Stimulated activated CD4-positive, alpha-beta T cell treated with anti-CD3 and anti-CD28 coated beads, Interleukin-1b, Interleukin-23, amount 100 ng/mL, for 1 hour (primary cell): ENCODE measurements at places on chromosomes 11 and 22.
A peak's percentile ranks its signal among the peaks of the same experiment; 100 is the strongest.

DNA sequence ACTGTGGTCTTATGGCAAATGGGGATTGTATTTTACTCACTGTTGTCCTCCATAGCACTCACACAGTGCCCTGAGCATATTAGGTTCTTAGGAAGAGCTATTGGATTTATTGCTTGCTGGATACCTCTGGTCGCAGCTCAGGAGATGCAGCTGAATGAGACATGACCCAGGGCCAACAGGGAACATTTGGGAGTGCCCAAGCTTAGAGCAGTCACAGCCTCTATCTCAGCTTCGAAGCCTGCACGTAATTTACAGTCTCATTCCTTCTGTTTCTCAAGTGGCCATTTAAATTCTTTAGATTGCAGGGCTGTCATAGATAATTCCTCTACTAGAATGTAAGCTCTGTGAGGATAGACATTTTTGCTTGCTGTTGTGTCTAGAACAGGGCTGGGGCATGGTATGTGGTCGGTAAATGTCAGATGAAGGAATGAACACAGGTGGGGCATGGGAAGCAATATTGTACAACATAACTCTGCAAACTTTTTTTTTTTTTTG lies 192.8 kb downstream of the GRIK4 start:
- no peak for DNase-seq

- DNase-seq, result no peak
Observed at GRCh38 chr11:92841719-92842118, 127.7 kb upstream of the MTNR1B start.

- no peak for DNase-seq
Observed at GRCh38 chr11:43541993-43542392, 138.5 kb upstream of the HSD17B12 start.

- DNase-seq, result no peak
Observed at GRCh38 chr11:118615282-118615975, 8.0 kb downstream of the PHLDB1 start.

- no peak for DNase-seq
Observed at GRCh38 chr11:124942466-124943253, 6.8 kb upstream of the HEPACAM start.

DNA sequence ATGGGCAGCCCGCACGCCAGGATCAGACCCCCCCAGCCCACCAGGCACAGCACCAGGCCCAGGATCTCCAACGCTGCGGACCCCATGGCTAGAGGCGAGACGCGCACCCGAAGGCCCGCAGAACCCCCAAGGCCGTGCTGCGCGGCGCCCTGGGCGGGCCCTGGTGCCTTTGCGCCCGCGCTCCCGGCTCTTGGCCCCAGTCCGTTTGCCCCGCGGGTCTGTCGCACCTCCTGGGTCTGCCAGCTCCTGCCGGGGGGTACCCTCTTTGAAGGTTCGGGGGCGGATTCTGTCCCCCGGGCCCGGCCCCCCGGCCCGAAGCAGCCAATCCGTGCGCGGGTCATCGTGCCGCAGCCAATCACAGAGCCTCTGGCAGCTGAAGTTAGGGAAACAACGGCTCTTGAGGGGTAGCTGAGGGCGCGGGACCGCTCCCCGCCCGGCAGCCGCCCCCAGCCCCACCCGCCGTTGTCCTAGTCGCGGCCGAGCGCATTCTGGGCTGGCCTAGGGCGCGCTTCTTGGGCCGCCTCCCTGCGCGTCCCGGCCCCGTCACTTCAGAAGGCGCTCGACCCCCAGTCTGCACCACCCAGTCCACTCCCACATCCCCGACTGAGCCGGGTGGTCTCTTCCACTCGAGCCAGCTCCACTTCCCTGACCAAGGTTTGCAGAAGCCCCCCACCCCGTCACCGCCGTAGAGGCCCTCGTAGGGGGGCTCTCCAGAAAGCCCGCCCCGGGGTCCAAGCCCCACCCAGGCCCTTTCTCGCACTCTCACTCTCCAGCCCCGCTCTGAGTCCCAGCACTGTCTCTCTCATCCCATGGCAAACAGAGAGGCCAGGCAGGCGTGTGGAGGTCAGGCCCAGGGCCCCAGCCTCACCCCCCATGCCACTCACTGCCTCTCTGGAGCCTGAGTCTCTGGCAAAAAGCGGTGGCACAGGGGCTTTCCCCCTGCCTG lies at the start of gene CLDN5:
CLDN5 (minus strand) TSS at position 241 of the 946 bp plus-strand sequence; CDS start at position 86, 155 bp downstream.
- no peak for DNase-seq

DNA sequence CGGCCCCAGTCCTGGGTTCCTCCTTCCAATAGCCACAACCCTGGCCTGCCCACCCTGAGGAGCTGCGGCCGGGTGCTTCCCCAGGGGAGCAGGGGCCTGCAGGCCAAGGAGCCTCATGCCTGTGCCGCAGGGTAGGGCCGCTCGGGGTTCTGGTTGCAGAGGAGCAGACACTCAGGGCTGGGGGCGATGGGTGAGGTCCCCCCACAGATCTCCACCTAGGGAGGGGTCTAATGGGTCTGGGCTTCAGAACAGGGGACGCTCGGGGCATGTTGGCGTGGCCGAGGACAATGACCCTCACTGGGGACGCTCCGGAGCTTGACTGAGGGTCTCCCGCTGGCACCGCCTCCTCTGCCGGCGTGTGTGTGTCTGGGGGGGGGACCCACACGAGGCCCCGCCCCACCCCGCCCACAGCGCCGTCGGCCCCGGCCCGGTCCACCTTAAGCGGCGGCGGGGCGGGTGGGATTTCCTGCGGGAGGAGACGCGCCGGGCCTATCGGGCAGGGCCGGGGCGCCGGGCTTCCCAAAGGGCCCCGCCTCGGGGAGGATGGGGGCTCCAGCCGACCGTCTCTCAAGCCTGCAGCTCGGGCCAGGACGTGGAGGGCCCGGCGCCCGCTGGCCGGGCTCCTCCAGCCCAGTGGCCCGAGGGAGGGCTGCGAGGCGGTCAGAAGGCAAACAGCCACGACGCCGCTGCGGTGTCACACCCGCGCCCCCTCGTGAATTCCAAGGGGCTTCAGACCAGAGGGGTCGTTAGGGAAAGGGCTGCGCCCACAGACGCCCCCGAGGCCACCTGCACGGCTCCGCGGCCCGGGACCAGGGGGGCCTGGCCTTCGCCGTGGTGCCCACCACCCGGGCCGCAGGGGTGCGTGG lies 640 bp upstream of the ZDHHC8 start:
- DNase-seq, result peak; percentile 75

DNA sequence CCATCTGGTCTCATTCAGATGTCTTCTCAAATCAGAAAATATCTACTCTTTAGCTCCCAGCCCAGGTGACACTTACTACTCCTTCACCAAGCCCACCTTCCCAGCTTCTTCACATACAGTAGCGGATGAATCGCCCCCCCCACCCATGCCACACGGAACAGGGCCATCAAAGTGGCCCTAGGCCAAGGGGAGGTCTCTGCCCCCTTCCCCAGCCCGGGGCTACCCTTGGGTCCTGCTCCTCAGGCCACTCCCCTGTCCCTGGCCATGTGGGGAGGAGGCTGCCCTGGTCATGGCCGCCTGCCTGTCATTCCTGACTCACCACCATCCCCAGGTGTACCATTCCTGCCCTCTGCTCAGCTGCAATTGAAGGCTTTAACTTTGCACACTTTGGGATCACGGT lies 142.8 kb downstream of the NECTIN1 start:
- no peak for DNase-seq

DNA sequence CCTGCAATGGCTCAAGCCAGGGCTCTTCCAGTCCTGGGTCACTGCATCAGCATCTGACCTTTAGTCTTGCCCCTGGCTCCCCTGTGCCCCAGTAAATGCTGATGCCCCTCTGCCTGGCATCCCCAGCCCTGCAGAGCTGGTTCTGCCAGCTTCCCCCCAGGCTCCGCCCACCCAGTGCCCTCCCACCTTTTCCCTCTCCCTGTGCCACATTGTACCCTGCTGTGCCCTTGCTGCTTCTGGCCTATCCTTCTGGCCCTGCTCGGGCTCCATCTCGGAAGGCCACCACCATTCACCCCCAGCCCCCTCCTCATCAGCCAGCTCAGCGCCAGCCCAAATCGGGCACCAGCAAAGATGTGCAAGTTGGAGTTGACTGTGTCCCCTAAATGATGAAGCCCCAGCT lies 7.4 kb downstream of the CAPN5 start:
- DNase-seq, result no peak

DNA sequence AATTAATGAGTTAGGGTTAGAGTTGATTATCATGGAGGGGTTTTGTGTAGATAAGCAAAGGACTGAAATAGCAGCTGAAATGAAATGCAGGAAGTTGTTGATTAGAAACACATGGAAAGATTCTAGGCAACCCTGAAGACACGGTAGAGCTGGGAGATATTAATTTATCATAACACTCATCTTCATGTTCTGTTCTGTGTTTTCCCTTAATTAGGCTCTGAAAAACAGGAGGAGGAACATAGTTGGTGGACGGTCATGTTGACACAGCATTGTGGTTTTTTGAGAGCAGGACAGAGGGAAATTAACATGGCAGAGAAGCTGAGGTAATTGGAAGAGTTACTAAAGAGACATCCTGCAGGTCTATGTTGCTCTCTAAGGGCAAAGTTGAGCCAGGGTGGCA lies 138.8 kb upstream of the UBASH3B start:
- DNase-seq, result no peak

- no peak for DNase-seq
Observed at GRCh38 chr11:131077340-131077739, 161.1 kb upstream of the SNX19 start.

DNA sequence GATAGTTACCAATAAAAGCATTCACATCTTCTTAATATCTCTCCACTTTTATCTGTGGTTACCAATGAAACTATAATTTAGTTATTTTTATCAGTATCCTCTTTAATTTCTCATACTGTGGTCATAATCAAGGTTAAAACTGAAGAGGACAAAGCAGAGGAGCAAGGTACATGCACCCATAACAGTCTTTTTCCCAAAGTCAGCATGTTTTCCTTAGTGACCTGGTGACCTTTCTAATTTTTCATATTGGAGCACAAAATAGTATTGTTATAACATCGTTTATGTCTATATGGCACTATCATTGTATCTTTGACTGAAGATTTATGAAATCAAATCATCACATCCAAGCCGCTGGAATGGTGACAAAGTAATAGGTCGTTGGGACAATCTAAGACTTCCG lies 51.5 kb upstream of the CHORDC1 start:
- DNase-seq, result no peak

DNA sequence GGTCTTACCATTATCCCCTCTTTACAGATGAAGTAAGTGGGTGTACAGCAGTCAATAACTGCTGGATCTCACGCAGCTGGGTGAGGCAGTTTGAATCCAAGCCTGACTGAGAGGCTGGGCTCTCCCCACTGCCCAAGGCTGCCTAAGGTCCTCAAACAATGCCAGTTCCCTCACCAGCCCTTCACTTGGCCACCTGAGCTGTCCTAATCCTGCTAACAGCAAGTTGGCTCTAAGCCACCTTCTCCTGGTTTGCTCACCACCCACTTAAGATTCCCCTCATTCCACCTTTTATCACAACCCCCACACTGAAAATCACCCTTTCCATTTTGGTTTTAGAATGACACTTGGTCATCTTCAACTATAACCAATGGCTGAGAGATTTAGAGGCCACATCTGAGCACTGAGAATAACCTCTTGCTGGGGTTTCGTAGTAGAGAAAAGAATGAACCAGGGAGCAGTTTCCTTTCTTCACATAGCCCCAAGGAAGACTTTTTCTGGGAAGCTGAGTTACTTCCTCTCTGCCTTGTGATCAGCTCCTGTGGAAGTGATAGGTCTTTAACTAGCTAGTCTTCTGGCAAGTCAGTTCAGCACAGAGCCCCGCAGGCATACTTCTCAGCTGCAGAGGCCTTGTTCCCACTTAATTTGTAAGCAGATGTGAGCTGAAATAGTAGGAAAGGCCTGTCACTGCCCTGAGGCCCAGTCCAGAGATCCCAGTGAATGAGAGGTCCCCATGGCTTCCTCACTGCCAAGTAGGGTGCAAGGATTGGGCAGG lies 57.8 kb upstream of the TTC12 start:
- DNase-seq, result no peak

DNA sequence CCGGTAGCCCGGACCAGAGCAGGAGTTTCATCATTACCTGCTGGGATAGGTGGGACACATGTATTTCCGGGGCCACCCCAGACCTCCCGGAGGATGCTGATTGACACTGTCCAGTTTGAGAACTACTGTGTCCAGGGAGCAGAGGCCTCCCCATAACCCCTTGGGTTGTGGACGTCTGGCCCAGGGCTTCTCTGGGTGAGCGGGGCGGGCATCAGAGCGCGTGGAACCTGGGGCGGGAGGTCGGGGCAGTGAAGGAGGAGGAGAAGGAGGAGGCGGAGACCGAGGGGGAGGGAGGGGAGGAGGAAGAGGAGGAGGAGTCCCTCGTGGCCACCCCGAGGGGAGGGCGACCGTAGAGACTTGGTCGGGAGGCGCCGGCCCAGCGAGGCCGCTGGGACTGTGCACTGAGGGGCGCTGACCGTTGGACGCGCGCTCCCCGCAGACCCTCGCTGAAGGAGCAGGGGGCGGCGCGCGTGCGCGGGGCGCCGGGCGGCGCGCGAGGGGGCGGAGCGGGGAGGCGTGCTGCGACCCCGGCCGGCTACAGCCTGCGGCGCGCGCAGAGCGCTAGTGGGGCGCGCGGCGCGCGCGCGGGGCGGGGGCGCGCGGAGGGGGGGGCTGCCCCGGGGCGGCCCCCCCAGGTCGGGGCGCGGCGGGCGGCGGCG lies at the start of gene GRK3:
GRK3 (plus strand) TSS at position 356 of the 659 bp plus-strand sequence. CDS start 366 bp downstream, outside the sequence.
- peak; percentile 43 for DNase-seq

DNA sequence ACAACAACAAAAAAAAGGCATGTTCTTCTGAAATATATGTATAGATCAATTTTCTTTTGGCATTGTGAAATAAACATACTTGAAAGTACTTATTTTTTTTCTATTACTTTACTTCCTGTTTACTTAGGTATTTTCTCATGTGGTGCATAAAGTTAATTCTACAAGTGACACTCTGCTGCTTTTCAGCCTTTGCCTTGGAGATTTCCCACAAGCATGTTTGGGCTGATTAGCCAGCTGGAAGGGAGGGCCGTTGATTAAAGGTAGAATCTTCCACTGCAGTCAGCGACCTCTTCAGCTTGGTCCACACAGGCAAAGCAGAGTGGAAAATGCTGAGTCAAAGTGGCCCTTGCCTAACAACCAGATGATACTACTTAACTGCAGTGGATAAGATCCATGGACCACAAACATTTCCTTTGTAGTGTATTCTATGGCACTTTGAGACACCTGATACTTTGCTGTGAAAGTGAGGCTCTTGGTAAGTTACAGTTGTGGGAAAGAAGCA lies 176.0 kb downstream of the ARHGAP42 start:
- no peak for DNase-seq

DNA sequence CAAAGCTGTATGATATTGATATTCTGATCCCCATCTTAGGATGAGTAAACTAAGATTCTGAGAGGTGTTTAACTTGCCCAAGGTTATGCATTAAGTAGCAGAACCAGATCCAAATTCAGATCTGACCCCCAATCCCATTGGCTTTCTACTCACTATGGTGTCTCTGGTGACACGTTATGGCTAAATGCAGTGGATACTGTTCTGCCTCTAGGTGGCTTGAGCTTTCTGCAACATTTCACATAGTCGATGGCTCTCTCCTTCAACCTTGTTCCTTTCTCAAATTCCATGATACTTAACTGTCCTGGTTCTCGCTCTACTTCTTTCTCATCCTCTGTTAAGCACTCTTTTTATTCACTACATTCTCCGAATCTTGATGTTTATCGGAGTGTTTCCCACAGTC lies 9.4 kb downstream of the C11orf97 start:
- no peak for DNase-seq

GRCh38 chr11:2295971-2296912 lies 5.5 kb downstream of the C11orf21 start:
- DNase-seq, result no peak

GRCh38 chr11:86723281-86723680 lies 50.9 kb upstream of the ME3 start:
- no peak for DNase-seq
